Mucosa of gallbladder (tissue), 1 donor: ENCODE measurements at places on chromosomes 5 and 9.

- no peak for DNase-seq
Measured at GRCh38 chr5:95564450-95564849, 9.5 kb downstream of the ARSK start.

DNA sequence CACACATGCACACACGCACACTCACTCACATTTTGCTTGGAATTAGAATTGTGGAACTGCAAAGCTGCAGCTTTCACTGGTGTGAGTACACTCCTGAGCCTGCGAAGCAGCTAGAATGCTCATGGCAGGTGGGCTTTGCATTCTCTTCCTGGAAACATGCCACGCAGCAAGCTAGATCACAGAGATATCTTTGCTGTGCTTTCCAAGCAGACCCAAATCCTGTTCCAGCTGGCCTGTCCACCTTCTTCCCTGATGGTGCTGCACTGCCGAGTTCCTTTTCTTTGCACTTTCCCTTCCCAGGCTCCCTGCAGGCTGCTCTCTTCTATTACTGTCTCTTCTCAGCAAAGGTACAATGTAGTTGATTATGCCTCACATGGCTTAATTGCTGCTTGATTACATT is 92.7 kb upstream of the CKMT2 start:
- DNase-seq, result no peak

DNA sequence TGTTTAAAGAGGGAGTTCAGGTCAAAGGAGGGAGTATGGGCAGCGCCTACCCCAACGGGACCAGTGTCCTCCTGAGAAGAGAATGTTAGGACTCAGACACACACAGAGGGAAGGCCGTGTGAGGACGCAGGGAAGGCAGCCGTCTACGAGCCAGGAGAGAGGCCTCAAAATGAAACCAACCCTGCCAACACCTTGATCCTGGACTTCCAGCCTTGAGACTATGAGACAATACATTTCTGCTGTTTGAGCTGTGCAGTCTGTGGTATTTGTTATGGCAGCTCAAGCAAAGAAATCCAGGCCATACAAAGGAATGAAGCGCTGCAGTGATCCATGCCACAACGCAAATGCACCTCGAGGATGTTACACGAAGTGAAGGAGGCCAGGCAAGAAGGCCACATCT is 97.9 kb downstream of the COL23A1 start:
- no peak for DNase-seq

DNA sequence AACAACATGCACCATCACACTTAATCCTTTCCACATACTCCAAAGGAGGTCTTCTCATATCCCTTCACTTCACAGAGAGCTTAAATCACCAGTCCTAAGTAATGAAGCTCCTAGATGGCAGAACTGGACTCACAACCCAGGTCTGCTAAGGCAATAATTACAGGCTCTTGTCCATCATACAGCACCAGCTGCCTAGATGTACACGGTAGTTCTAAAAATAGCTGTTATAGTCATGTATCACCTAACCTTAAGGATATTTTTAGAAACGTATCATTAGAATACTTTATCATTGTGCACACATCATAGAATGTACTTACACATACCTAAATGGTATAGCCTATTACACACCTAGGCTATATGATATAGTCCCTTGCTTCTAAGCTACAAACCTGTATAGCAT is 644.6 kb upstream of the RGMB start:
- DNase-seq, result no peak

DNA sequence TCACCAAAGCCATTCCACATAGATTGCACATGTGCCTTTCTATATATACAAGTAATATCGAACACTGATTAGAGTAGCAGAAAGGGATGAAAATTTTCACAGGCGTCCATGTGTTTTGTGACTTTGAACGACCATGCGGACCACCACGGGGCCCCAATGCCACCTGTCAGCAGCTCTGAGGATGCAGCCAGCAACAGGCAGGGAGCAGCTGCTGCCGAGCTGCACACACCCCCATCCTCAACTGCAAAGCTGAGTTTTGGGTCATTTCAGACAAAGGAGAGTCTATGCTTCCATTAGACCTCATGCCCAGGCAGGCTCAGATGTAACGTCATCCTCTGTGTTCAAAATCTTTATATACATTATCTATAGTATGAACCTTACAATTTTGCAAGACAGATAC is 503.8 kb downstream of the IRX1 start:
- DNase-seq, result no peak

- no peak for DNase-seq
Measured at GRCh38 chr5:149024477-149024876, 38.4 kb downstream of the SH3TC2 start.

GRCh38 chr9:124894741-124895170 is 32.8 kb downstream of the ARPC5L start:
- no peak for DNase-seq

- no peak for DNase-seq
Measured at GRCh38 chr5:167816864-167817263, 474.6 kb upstream of the WWC1 start.

GRCh38 chr5:146238973-146239372 is 35.6 kb downstream of the RBM27 start:
- no peak for DNase-seq
